Activated T-cell treated with anti-CD3 and anti-CD28 coated beads for 48 hours (primary cell): ENCODE measurements at places on chromosomes 3 and 15.

DNA sequence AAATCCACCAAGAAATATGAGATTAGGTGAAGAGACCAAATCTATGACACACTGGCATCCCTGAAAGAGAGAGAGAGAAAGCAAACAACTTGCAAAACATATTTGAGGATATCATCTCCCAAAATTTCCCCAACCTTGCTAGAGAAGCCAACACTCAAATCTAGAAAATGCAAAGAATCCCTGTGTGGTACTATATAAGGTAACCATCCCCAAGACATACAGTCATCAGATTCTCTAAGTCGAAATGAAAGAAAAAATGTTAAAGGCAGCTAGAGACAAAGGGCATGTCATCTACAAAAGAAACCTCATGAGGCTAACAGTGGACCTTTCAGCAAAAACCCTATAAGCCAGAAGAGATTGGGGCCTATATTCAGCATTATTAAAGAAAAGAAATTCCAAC is 622.1 kb upstream of the LMCD1 start:
- no peak for DNase-seq

DNA sequence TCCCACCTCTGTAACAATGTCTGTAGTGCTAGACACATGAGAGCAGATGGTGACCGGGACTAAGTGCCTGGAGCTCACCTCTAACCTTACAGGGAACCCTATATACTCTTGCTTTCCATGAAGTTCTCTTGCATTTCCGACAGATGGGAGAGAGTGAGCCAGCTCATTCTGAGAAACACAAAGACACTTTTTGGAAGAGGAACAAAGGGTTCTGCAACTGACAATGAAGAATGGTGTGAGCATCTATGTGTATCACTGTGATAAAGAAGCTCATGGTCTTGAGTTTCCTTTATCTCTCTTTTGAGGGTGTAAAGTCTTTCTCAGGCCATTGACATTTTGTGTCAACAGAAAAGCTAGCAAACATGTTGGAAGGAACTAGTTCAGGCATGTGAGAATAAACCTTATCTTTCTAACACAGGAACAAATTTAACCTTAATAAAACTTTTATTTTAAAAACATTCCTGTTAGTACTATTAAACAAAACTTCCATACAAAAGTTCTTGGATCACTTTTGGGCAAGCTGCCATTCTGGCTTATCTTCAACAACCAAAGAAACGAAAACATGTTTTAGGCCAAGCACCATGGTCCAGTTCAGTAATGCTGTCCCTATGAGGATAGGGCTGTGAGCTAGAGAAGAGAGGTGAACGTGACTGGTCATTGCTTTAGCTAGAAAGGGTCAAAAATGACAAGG is 142.7 kb downstream of the THRB start:
- DNase-seq = no peak

- DNase-seq = no peak
Observed at GRCh38 chr15:42066764-42067415, 27.5 kb downstream of the PLA2G4D start.

GRCh38 chr3:98777286-98777685 is 14.1 kb downstream of the ST3GAL6 start:
- no peak for DNase-seq

DNA sequence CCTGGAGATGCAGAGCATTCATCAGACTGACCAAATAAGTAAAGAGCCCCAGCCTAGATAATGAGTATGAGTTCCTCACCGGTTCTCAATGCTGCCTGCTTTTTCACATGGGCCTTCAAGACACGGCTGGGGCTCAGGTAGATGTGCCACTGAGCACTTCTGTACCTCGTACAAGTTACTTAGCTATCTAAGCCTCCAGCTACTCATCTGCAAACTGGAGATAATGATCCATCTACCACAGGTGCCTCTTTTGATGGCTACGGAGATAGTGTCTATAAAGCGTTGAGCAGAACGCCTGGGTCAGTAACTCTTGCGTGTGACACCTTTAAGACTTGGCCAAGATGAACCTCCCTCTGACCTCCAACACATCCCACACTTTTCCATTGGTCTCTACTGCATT is 56.3 kb downstream of the CCR4 start:
- no peak for DNase-seq

DNA sequence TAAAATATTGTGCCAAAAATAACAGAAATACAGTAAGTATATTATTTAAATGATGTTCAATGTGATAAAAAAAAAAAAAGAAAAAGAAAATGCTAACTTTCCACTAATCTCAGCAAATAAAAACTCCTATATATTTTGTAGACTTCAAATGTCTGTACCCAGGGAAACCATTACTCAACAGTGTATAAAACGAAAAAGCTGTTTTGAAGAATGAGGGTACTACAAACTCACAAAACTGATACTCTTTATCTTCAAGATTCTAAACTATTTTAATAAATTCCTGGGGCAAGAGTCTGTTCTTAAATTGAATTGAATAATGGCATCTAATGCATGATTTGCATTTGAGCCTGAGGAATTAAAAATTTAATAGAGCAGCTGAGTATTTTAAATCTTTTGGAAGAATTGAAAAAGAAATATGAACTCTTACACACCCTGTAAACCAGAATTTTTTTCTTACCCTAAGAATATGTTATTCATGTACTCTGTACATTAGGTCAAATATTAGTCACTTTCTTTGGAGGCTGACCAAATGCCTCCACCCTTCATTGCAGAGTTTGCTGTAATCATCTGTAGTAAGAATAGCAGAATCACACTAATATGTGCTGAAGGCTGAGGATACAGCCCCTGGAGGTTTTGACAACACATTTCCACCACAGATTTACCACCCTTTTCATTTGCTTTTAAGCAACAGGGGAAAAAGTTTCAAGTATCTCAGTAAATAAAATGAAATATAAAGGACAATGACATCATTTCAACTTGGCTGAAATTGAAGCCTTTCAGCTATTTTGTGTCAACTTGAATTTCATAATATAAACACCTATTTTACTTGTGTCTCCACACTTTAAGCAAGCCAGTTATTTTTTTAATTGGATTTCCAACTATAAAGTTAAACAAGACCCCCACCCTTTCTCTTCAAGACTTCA is 79.7 kb downstream of the FBN1 start:
- no peak for DNase-seq

GRCh38 chr3:129233538-129233937 is 15.9 kb upstream of the COPG1 start:
- no peak for DNase-seq

GRCh38 chr15:23645371-23646164 is 2.1 kb downstream of the MAGEL2 start:
- DNase-seq = no peak

GRCh38 chr3:194130807-194131589 is 5.0 kb upstream of the HES1 start:
- no peak for DNase-seq

- no peak for DNase-seq
Observed at GRCh38 chr3:135918600-135918999, 46.9 kb upstream of the PPP2R3A start.

DNA sequence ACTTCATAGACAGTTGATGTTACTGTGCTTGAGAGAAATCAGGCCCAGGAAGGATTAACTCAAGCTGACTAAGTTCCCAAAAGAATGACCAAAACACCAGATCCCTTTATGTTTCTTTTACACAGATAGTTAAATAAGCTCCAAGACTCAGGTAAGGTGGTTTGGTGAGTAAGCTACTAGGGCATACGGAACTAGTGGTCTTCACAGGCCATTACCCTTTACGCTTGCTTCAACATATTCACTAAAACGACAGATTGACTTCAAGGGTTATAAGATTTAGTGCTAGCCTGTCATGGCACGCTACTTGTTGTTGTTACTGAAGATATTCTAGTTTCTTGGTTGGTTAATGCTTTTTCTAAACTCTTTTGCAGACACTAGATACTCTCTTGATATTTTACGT is 369.3 kb downstream of the LPP start:
- no peak for DNase-seq

- no peak for DNase-seq
Observed at GRCh38 chr3:32316319-32316718, 75.3 kb upstream of the CMTM7 start.

GRCh38 chr3:8509961-8510360 is 8.3 kb downstream of the LMCD1 start:
- no peak for DNase-seq

DNA sequence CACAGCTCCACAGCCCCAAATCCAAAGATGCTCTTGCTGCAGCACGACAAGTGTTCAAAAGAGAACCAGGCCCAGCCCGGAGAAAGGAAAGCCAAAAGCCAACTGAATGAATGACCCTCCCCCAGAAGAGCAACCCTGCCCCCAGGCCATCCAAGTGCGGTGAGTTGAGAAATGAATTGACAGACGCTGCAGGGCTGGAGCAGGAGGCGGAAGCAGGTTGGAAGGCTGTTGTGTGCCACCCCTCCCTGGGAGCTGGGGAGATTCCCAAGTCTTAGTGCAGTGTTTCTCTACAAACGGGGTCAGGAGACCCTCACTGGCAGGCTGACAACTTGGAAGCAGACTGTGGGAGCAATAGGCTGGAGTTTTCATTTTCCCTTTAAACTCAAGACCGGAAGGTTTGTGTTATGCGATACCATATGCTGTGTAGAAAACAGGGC is 3.5 kb upstream of the SPTBN5 start:
- DNase-seq = no peak

- DNase-seq = no peak
Observed at GRCh38 chr15:58908550-58909309, 24.7 kb downstream of the SLTM start.

- no peak for DNase-seq
Observed at GRCh38 chr3:64088408-64089205, 65.3 kb upstream of the PSMD6 start.

GRCh38 chr15:77226652-77227051 is 155.7 kb upstream of the TSPAN3 start:
- DNase-seq = no peak

DNA sequence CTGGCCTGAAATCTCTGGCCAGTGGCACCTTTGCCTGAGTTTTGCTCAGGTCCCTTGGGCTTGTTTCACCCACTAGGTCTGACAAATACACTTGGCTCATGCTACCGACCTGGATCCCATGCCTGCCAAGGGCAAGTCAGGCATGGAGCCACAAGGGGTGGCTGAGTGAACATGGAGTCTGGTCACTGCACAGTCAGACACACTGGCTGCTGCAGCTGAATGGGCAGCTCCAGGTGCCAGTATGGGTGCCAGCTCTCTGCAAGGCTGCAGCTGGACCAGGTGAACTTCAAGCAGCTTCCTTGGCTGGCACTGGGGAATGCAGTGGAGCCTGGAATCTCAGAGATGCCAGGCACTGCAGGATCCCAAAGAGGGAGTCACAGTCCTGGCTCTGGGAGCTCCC is 170.3 kb downstream of the NECTIN3 start:
- DNase-seq = no peak

DNA sequence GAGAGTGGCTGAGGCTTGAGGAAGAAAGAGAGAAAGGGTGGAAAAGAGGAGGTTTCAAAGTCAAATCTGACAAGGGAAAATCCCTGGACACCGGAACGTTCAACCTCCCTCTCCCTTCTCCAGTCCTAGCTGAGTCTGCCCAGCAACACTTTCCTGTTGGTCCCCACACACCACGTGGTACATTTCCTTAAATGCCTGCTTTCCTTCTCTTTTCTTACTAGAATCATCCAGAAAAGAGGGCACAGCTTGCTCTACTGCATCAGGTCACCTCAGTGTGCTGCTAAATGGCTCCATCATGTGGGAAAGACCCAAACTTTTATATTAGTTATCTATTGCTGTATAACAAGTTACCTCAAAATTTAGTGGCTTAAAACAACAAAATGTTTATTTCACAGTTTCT is 181.2 kb downstream of the NECTIN3 start:
- no peak for DNase-seq

DNA sequence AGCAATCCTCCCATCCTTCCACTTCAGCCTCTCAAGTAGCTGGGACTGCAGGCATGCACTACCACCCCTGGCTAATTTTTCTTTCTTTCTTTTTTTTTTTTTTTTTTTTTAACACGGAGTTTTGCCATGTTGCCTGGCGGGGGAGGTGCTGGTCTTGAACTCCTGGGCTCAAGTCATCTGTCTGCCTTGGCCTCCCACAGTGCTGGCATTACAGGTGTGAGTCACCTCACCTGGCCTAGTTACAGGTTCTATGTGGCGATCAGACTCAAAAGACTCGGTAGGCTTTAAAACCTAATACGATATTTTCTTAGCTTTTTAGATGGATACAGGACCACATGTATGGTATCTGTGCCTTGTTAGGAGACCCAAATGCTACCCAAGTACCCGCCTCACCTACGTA is 14.0 kb upstream of the SLC25A26 start:
- no peak for DNase-seq

GRCh38 chr15:77483425-77484140 is 62.9 kb downstream of the HMG20A start:
- no peak for DNase-seq

DNA sequence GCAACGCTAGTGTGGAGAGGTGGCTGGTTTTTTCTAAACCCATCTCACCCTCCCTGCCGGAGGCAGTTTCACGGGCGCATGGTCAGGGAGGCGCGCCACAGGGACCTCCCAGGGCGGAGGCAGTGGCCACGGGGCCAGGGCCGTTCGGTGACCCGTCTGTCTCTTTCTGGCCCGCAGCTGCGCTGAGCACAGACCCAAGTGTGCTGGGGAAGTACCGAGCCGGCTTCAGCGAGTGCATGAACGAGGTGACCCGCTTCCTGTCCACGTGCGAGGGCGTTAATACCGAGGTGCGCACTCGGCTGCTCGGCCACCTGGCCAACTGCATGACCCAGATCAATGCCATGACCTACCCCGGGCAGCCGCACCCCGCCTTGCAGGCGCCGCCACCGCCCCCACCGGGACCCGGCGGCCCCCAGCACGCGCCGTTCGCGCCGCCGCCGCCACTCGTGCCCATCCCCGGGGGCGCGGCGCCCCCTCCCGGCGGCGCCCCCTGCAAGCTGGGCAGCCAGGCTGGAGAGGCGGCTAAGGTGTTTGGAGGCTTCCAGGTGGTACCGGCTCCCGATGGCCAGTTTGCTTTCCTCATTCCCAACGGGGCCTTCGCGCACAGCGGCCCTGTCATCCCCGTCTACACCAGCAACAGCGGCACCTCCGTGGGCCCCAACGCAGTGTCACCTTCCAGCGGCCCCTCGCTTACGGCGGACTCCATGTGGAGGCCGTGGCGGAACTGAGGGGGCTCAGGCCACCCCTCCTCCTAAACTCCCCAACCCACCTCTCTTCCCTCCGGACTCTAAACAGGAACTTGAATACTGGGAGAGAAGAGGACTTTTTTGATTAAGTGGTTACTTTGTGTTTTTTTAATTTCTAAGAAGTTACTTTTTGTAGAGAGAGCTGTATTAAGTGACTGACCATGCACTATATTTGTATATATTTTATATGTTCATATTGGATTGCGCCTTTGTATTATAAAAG is 1.8 kb downstream of the HES1 start:
- DNase-seq = peak; percentile 29
